Right forelimb (tissue), 1 donor: ENCODE measurements at places on chromosomes 3 and 15.

GRCh38 chr3:160133757-160134156, 91.5 kb upstream of the C3orf80 start:
- no peak for DNase-seq

GRCh38 chr15:91947683-91948608, 94.4 kb downstream of the SLCO3A1 start:
- DNase-seq: no peak

DNA sequence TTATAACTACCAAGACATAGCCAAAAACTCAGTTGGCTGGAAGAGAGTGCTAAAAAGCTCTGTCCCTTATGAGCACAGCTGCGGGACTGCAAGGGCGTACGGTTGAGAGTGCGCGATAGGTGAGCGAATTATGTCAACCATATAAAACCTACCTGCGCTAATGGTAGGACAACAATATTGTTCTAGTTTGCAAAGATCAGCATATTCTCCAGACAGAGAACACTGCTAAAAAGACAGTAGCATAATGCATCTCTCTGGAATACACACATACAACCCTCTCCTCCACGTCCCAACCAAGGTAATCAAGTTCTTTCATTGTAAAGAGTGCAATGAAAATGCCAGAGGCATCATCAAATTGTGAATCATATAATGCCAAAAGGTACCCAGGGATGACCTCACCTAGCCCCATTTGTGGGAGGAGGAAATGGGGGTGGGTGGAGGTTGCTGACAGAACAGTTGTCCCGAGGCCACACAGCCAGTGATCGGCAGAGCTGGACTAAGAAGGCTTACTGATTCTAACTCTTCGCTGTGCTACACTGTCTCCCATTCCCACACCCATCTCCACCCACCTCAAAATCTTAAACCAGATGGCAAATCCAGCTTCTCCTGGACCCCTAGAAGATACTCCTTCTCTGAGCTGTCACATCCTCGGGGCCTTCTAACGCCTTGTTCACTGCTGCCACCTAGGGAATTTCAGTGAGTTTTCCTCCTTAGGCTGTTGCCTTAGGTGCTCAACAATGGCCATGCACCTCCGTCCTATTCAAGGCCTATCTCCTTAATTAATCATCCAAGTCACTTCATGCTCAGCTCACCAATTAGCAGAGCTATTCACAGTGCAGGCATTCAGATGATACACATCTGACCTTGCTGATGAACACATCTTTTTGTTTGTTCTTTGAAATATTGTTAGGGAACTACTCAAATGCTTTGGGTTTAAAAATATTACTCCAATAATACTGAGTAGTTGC, 60.7 kb downstream of the RPL22L1 start:
- DNase-seq: no peak

DNA sequence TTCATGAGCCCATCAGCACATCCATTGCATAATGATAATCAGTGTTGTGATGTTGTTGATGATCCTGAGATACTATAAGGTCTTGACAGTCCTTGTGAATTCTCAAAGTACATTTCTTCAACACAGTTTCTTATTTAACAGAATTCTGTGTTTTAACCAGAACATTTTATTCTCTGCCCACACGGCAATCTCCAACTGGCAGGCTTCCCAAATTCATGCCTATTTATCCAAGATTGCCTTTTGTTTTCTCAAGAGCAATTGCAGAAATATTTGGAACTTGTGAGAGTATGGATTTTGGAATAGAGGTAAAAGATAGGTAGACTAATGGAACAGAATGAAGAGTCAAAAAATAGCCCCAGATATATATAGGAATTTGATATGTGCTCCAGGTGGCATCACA, 116.0 kb downstream of the UACA start:
- DNase-seq: no peak

GRCh38 chr15:101086394-101087171, 165.3 kb downstream of the CHSY1 start:
- no peak for DNase-seq

GRCh38 chr15:57694279-57694678, 12.2 kb upstream of the POLR2M start:
- no peak for DNase-seq

DNA sequence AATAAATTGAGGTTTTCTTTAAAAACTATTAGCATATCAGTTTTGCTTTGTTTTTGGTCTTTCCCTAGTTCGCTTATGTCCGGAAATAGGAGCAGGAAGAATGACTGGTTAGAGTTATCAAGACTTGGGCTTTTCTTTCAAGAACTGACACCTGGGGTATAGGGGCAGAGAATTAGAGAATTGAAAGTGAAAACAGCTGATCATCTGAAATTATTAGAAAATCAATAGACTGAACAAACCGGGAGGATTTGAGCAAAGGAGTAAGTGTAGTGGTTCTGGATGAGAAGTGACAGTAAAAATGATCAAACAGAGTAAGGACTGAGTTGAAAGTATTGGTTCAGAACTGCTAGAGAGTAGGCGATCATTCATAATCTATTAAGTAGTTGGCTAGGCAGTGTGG, 6.0 kb downstream of the MINDY2 start:
- no peak for DNase-seq

- no peak for DNase-seq
Measured at GRCh38 chr3:66479532-66479947, 21.3 kb downstream of the LRIG1 start.

DNA sequence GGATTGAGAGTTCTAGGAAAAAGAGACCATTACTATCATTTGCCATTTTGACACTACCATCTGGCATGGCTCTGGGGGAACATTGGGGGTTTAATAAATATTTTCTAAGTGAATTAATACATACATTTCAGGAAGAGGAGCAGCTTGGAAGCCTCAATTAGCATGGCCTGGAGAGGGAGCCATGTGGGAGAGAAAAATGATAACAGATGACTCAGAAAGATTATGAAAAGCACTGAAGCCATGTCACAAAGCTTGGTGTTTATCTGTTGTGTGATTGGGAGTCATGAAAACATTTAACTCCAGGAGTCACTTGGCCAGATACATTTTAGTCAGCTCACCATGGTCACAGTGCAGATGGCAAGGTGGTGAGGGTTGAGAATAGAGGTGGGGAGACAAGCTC, 121.0 kb downstream of the SSR3 start:
- DNase-seq: no peak

- no peak for DNase-seq
Measured at GRCh38 chr15:64017082-64017588, 29.1 kb downstream of the DAPK2 start.

- no peak for DNase-seq
Measured at GRCh38 chr3:32336113-32336498, 55.5 kb upstream of the CMTM7 start.

- DNase-seq: no peak
Measured at GRCh38 chr15:41494190-41494921, 682 bp downstream of the ITPKA start.

- DNase-seq: no peak
Measured at GRCh38 chr15:79740561-79740960, 156.3 kb downstream of the MTHFS start.

DNA sequence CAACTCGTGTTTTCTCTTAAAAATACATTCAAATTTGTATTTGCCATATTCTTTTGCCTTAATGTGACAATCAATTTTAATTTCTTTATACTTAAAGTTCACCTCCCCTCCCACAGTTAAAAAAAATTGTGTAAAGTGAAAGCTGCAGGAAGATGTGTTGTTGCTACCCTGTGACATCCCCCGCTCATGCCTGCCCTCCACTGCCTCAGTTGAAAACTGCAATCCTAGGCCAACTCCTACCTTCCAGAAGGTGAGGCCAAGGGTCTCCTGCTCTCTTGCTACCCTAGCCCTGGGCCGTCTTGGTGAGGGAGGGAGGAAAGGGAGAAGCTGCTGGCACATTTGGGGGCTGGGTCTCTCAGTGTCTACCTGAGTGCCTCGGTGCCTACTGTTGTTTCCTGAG, 57.0 kb upstream of the CMTM7 start:
- no peak for DNase-seq

GRCh38 chr3:177816667-177817208, 619.5 kb upstream of the TBL1XR1 start:
- no peak for DNase-seq

GRCh38 chr3:48361928-48362327, 10.1 kb upstream of the FBXW12 start:
- no peak for DNase-seq

DNA sequence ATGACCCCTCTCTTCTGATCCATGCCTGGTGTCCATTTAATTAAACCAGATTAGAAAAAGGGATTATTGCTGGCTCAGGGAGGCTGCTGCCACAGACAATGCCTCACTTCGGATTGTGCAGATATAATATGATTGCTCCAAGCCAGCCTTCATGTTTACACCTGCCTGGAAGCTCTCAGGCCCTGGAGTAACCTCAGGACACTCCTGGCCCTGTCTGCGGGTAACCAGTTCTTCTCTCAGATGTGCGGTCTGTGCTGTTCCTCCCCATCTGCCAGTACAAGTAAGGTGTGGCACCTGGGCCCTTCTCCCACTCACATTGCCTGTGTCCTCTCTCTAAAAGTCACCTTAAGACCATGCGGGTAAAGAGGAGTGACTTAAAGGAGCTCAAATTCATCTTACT, 8.8 kb upstream of the GOLGA8J start:
- DNase-seq: no peak

DNA sequence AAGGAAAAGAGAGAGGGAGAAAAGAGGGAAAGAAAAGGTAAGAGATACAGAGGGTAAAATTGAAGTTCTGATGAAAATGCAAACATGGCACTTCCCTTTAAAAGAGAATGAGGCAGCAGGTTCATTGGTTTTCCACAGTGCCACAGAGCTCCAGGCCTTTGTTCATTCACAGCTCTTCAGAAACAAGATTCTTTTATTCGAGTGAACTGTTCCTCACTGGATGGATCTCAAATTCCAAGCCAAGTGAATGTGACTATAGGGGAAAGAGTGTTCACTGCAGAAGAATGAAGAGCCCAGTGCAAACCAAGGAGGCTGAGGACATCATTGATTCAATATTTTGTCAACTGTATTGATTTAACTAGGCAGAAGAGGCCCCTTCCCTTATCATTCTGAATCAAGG, 280.3 kb upstream of the PROK2 start:
- DNase-seq: no peak

- no peak for DNase-seq
Measured at GRCh38 chr3:156641618-156641975, 32.8 kb upstream of the TIPARP start.

DNA sequence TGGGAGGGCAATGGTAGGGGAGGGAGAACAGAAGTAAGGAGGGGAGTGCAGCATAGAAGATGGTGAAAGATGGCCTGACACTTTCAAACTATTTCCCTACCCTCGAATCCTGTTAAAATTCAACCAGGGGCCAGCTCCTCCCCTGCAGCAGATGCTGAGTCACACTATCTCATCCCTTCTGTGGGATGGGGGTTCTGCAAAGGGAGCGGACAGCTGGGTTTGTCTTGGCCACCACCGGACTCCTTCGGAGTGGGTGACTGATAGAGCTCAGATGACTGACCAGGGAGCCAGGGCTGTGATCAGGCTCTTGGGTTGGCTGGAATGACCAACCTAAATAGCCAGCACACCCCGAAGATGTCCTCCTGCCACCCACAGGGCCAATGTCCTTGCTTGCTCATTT, 33.6 kb upstream of the TMCC1 start:
- no peak for DNase-seq

GRCh38 chr3:183924543-183924942, 39.9 kb upstream of the PARL start:
- no peak for DNase-seq

DNA sequence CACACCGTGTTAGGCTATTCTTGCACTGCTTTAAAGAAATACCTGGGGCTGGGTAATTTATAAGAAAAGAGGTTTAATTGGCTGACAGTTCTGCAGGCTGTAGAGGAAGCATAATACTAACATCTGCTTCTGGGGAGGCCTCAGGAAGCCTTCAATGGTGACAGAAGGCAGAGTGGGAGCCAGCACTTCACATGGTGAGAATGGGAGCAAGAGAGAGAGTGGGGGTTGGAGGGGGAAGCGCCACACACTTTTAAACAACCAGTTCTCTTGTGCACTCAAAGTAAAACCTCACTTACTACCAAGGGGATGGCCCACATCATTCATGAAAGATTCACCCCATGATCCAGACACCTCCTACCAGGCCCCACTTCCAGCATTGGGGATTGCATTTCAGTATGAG, 181.1 kb downstream of the APBA2 start:
- DNase-seq: no peak

DNA sequence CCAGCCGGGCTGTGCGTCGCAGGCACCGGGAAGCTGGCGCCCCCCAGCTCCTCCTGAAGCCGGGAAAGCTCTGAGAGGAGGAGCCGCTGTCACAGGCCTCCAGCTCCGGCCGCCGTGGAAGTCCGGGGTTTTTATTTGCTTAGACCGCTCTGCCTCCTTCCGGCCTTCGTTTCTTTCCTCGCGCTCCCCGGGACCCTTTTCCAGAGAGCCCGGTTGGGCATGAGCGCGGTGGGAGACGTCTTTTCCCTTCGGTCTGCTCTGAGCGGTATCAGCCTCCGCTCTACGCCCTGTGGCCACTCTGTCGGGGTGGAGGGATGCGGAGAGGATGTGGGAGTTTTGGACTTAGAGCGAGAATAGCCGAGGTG, 559 bp downstream of the SENP5 start:
- no peak for DNase-seq

DNA sequence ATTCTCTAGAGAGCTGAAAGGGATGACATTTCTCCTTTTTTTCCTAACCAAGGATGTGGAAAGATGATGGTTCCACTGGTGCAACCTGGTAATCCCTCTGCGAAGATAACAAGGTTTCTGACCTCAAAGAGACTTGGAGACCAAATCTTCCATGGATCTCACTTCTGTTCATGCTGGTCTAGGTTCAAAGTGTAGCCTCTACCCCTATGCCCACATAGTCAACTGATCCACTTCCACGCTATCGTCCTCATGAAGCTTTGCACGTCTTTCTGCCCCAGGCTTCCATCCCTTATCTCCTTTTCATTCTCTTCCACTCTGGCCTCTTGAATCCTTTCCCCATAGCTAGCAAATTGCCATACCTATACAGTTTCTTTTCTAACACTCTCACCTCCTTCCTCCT, 8.8 kb upstream of the MED12L start:
- DNase-seq: no peak

DNA sequence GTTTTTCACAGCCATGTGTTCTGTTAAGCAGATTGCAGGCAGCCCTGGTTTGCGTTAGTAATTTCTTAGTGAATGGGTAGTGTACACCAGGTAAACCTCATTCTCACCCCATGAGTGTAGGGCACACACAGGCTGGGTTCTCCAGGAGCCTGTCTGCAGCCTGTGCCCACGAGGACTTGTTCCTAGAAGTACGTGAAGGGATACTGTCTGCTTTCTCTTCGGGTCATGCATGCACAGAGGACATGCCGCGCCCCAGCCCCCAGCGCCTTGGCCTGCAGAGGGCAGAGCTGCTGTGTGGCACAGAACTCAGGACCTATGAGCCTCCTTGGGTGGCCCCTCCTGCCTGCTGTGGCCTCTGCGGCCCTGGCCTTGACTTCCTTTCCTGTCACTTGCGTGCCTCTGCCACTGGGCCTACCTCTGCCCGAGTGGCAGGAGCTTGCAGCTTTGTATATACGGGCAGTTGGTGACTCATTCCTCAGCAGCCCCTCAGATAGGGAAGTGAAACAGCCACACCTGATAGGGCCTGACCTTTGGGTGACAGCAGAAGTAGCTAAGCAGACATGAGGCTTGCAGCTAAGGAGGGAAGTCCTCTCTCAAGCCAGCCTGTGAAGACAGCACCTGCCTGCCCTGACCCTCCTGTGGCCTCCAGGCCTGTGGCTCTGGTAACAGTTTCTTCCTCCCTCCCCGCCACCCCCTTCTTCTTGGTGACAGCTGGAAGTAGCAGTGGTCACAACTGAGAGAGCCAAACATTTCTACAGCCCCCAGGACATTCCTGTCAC, 19.5 kb downstream of the PPCDC start:
- peak; percentile 65 for DNase-seq
